ENCODE measurements at places on chromosomes 5 and 9.
A peak's percentile ranks its signal among the peaks of the same experiment; 100 is the strongest.

DNA sequence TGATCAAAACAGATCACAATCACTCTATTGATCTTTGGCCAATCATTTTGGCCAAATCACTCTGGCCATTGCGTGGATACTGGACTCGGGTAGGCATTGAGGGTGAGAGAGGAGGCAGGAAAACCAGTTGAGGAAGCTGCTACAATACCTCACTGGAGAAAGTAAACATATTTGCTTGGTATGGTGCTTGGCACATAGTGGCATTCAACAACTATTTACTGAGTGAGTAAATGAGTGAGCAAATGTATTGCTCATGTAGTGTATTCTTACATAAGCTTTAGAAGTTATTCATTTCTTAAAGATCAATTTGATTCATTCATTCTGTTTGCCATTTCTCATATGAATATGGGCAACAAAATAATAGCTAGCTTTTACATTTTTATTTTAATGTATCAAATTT lies 4.0 kb upstream of the DEPDC1B start:
- no peak for DNase-seq

DNA sequence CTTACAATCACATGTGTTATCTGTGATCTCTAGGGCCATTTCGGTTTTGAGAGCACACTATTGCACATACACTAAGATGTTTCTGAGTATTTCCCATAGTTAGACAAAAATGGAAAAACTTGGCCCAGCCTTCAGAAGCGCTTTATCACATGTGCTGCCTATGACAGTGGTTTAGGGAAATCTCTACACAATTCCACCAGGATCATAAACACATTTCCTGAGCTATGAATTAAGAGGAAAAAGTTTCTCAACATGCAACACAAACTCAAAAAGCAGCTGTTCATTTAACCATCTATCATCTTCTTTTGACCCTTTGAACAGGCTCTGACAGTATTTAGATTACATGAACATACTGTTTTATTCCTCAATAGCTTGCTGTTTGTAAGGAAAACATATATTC lies 15.1 kb downstream of the FGF1 start:
- DNase-seq: no peak

GRCh38 chr5:123427281-123427680 lies 4.1 kb upstream of the CEP120 start:
- no peak for DNase-seq

DNA sequence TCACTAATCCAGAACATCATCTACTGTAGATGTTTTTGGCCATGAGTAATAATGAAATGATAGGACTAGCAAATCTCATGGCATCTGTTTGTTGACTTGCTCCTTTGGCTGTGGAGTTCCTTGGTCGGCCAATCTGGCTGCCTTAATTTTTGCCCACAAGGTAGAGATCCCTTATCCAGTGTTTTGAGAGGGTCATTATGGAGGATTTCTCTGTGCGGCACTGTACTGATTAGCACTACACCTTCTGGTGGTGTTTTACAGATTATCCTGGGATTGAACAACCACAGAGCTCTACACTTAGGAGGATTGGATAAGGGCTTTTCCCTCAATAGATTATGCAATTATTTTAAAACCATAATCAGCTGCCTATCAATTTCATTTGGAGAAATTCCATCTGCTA lies 3.2 kb upstream of the ENHO start:
- no peak for DNase-seq

- DNase-seq: peak; percentile 14
These were observed 3.5 kb downstream of the PRXL2C start for GRCh38 chr9:96651626-96652025.

- no peak for DNase-seq
These were observed 339.1 kb upstream of the PRR16 start for GRCh38 chr5:120124961-120125360.

Measured in GM03348 (cell line).